Left kidney (tissue), 8 donors: ENCODE measurements at places on chromosomes 12 and 14. TPM values are rescaled to one million over a fixed set of nuclear protein-coding genes. Genes with fewer than 3 reads are reported as not detected.

The LHX5 gene
- polyA plus RNA-seq = not detected

The IL22 gene
- polyA plus RNA-seq = not detected

The EXOC3L4 gene
- 3.0 TPM for polyA plus RNA-seq

GRCh38 chr14:55571125-55571889, 8.7 kb upstream of the KTN1 start:
- DNase-seq = no peak

GRCh38 chr12:52221912-52222457, 11.1 kb upstream of the KRT7 start:
- peak; percentile 46 for DNase-seq

GRCh38 chr14:43587183-43587582, 919.9 kb downstream of the FSCB start:
- no peak for DNase-seq

DNA sequence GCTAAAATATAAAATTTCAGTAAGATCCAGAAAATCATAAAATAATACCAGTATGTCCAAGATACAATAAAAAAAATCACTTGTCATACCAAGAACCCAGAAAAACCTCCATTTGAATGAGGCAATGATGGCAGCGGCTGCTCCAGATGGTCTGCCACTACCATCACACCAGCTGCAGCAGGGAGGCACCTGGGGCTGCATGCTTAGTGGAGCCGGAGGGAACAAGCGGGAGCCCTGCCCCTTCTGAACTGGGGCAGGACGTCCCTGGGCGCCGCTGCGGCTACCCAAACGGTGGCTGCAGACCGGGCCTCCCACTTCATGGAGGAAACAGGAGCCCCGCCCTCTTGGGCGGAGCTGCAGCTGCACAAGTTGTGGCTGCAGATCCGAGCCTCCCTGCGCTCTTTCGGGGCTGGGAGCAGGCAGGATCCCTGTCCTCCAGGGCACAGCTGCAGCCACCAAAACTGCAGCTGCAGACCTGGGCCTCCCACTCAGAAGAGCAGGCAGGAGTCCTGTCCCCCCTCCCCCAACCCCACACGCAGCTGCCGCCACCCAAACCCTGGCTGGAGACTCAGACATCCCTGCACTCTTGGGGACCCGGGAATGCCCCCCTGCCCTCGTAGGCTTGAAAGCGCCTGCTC, 36.1 kb upstream of the OR5AU1 start:
- DNase-seq = peak; percentile 53

- DNase-seq = no peak
Observed at GRCh38 chr12:28189784-28190320, 404 bp upstream of the CCDC91 start.

DNA sequence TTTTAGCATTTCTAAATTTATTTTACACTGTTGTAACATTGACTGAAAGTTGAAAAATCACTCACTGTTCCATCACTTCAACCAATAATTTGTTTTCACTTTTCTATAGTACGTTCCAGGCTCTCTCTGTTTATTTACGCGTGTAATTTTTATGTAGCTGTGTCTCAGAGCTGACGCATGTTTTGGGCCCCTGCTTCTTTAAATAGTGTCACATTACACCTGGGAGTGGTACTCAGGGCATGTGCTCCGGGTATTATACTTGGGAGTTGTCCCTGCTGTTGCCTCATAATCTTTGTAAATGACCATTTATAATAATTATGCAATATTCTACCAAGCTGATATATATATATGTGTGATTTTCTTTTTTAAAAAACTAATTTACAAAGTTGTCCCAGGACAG, 132.8 kb upstream of the CPM start:
- DNase-seq = no peak
